Activated T-cell treated with anti-CD3 and anti-CD28 coated beads for 1 hour (primary cell): ENCODE measurements at places on chromosomes 16 and 17.

DNA sequence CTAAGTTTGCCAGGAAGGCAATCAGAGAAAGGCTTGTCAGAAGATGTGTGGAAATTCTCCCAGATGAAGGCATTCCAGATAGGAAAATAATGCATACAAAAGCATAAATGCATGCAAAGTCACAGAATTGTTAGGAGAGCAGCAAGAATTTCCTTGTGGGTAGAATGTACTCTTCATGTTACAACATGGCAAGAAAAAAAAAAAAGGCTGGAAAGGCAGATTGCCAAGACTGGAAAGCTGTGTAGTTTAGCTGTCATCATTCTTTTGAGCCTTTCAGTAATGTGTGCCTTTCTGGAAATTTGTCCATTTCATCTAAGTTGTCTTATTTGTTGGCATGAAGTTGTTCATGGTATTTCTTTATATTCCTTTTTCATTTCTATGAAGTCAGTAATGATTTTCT, 71.0 kb upstream of the EFCAB3 start:
- DNase-seq = no peak

DNA sequence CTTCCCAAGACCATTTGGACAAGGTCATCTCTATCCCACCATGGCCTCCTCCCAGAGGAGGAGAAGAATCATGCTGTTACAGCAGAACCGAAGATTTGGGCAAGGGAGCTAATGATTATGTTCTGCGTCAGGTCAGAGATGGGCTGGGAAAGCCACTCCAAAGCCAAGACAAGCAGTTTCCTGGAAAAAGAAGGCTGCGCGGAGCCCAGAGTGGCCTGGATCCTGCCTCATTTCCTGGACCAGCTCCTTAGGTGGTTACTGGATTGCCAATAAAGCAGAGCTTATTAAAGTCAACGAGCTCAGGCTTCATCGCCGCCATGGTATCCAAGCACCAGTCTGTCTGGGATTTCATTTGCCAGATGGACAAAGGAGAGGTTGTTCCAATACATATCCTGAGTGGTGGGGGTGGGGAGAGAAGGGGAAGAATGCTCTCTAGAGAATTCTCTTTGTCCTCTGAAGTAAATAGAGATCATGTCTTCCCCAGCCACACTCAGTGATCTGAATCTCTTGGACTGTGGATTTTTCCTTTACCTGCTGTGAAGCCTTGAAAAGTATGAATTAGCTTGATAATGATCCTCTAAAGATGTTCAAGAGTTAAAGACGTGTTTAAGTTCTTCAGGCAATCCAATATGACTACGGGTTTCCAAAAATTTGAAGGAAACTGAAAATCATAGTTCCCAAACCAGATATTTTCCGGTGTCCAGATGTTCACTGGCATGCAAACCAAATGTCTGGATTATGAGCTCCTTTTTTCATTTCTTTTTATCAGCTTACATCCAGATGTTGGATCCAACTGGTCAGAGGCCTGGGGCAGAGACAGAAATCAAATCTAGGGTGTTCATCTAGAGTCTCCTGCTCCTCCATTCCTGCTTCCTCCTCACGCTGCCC, 17.7 kb downstream of the PRAC1 start:
- DNase-seq = no peak

DNA sequence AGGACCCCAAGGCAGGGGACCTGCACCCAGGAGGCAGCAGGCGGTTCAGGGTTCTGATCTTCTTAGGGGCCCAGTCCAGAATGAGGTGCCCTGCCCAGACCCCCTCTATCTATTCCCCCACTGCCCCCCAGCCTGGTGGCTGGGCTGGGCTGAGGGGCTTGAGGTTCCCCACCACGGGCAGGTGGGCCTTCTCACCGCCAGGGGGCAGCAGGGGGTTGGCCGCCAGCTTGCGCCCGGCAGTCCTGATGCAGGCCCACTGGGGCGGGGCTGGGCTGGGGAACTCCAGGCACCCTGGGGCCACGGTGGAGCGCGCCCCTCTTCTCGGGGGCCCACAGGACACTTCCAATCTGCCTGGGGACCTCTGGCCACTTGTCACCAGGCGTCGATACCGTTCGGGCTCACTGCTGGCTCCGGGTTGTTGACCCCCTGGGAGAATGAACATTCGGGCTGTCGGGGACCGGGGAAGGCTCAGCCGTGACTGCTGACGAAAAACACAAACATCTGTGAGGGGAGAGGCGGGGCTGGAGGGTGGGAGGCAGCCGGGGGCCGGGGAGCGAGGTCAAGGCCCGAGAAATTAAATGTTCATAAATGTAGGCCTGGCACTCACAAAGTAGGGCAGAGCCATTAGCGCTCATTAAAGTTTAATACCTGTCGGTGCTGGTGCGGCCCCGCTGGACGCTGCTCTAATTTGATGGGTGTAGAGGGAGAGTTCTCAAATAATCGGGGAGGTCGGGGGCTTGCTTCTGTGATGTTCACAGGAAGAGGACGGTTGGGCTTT, 219.3 kb upstream of the GSE1 start:
- peak; percentile 61 for DNase-seq

DNA sequence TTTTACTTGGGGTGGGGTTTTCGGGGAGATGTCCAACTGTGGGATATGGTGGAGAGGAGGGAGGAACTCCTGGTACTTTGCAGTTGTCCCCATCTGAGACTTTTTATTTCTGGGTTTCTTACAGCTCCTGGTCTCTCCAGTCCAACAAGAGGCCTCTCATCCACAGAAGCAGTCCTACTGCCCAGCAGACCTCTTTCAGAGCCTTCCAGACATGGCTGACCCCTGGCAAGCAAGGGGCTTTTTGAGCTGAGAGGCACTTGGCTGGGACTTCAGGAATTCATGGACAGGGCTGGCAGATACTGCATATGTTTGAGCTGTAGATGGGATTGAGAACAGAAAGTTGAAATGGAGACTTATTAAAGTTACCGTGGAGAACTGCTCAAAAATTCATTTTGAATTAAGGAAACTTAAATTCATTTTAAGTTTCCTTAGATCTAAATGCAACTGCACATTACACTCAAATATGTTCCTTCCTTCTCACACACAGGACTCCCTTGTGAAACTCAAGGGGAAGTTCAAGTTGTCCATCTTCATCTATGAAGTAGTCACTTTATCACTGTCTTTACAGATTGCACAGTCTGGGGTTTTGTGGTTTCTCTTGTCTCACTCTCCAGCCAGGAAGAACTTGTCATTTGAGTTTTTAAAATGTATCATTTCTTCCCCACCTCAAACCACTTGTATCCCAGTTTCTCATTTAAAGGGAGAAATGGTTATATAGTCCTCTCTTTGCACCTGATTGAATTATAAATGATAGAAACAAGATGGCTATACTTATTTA, 1.1 kb downstream of the LASP1NB start:
- DNase-seq = no peak

DNA sequence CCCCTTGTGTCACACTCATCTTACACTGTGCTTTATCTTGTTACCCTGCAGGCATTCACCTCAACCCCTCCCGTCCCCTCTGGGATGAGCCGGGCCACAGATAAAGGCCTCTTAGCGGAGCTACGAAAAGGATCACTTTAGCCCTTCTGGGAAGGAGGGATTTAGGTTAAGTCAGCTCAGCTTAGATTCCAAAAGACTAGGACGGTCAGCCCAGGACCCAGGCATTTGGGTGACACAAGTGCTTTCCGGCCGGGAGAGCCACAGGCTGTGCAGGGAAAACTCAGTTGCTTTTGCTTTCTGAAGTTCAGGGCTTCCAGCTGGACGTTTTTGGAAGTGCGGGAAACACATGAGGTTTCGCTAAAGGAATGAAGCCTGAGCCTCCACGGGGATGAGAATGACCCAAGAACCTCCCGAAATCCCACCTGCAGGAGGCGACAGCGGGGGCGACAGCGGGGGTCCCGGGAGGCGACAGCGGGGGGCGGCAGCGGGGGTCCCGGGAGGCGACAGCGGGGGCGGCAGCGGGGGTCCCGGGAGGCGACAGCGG, 11.6 kb upstream of the METRNL start:
- DNase-seq = no peak

- DNase-seq = no peak
Observed at GRCh38 chr17:44917456-44917855, 2.2 kb upstream of the GFAP start.

GRCh38 chr17:68600931-68601564, at the start of gene FAM20A:
Gene FAM20A (minus strand): TSS chr17:68601367. CDS start chr17:68600666, 701 bp downstream.
- no peak for DNase-seq

GRCh38 chr17:11324846-11325420, 83.9 kb downstream of the SHISA6 start:
- no peak for DNase-seq

GRCh38 chr16:51621610-51622009, 470.5 kb upstream of the SALL1 start:
- DNase-seq = no peak

- no peak for DNase-seq
Observed at GRCh38 chr16:67672306-67672705, 5.7 kb downstream of the C16orf86 start.

- DNase-seq = no peak
Observed at GRCh38 chr17:69141431-69142174, at the start of gene ABCA6. Gene ABCA6 (minus strand): TSS chr17:69141895. CDS start chr17:69140703, 1,192 bp downstream.

GRCh38 chr16:6836766-6837165, 495.9 kb upstream of the RBFOX1 start:
- DNase-seq = no peak

DNA sequence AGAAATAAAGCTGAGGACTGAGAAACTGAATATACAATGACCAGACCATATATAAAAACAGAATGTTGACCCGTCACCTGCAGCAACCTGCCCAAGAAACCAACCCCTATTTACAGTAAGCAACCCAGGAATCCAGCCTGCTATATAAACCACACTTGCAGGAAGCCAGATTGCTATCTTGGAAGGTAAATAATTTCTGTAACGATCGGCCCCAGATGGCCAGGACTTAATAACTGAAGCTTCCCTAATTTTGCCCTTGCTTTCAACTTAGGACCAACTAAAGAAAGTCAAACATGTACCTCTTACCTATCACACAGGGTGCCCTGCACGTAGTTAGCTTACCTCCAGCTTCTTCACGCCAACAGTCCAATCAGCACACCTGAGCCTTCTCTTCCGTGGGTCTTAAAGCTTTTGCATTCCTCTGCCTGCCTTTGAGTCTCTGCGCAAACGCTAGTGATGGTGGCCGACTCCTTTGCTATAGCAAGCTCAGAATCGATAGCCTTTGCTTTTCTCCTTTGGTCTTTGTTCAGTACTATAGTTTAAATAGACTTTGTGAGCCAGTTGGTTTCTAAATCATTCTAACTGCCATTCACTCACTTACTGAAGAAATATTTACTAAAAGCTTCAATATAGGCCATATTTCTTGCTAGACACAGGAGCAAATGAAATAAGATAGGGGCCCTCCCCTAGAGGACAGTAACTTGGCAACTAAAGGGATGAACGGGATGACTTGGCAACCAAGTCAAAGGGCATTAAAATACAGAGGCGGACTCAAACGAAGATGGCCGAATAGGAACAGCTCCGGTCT, 31.3 kb downstream of the MPHOSPH6 start:
- DNase-seq = no peak

DNA sequence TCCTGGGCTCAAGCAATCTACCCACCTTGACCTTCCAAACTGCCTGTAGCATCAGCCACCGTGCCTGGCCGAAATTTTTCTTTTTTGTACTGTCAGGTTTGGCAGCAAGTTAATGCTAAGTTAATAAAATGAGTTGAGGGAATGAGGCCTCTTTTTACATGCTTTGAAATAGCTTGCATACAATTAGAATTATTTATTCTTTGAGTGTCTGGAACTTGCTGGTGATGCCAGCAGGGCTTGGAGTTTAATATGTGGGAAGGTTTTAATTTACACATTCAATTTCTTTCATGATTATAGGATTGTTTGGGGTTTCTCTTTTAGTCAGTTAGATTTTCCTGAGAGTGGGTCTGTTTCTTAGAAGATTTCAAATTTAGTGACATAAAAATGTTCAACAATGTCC, 31.2 kb upstream of the MSI2 start:
- DNase-seq = no peak

DNA sequence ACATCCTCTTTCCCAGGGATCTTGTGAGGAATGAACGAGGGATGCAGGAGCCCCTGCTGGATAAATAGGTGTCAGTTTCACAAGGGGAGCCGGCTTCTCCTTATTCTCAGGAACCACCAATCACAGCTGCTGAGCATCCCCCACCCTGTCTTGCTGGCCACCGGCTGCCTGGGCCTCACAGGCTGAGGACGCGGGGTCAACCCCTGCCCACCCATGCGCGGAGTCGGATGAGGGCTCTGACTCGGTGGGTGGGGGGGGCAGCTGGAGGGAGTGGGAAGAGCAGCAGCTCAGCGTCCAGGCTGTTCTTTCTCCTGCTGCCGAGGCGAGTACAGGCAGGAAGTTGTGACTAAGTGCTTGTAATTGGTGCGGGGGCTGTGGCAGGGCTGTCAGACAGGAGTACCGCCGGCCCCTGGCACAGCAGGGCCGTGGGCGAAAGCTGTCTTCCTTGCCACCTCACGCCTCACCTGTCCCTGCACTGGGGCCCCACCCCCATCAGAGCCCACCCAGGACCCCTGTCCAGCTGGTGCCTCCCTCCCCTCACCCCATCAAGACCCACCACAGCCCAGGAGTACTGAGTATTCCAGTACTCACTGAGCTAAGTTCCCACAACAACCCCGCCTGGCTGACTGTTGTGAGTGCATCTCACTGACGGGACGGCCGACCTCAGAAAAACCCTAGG, 11.0 kb upstream of the DPEP1 start:
- peak; percentile 44 for DNase-seq

DNA sequence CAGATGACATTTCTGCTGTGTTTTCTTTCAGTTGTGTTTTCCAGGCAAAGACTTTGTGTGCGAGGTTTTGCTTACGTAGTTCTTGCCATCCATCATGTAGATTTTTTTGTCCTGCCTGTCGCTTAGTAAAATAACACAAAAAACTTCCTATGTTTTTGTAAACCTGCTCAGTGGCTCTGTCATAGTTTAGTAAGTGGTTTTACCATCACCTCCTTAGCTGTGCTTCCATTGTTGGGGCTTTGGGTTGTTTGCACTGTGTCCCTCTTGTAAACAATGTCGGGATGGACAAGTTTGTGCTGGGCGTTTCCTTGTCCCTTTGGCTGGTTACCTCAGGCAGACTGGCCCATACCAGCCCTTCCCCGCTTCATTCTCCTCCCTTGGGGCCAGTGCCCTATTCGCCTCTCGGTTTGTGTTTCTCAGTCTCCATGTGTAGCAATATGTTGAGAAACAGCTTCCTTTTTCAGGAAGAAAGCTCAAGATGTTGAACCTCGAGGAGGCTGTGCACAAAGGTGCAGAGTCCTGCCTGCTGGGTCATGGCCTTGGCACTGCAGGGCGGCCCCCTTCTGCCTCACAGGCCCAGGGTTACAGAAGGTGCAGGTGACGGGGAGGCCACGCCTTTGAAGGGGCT, 74.6 kb downstream of the KSR1 start:
- no peak for DNase-seq

DNA sequence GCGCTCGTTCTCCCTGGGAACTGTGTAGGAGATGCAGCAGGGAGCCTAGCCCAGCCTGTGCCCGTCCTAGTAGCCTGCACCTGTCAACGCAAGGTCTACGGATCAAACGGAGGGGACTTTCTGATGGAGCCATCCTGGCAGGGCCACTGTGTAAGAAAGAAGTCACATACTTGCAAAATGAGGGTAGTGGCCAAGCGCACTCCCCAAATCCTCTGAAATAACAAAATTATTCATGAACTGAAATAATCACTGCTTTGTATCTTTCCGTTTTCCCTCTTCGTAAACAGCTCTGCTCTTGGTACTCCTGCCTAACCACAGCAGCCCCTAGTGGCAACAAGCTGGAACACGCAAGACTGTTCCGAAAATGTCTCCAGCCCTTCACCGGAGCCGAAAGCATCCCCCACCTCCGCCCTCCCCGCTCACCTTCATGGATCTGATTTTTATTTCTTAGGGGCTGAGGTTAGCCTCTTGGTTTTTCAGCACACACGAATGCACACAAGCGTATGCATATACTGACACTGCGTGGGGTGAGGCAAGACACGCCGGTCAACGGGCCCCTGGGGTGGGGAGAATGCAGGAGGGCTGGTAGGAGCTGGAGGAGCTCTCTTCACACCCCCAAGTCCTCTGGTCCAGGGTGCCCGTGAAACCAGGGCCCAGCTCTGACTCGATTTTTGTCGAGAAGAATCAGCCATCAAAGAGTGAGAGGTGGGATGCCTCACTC, 100.8 kb downstream of the ABCC12 start:
- DNase-seq = no peak
